ENCODE measurements at places on chromosomes 11 and 22.
A peak's percentile ranks its signal among the peaks of the same experiment; 100 is the strongest.

DNA sequence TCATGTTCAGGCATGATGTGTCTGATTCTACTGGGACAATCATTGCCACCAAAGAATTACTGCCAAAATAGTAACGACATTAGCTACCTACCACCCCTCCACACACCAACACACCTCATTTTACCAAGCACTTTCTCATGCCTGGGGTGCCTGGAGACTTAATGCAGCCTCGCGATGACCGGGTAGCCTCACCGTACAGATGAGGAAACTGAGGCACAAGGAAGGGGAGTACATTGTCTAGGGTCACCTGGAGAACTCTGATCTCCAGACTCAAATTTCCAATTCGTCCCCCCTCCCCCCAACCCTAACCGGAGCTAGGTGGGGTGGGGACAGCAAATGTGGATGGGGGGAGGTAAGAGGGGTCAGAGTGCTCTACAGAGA is 2.7 kb upstream of the RTN4RL2 start:
- DNase-seq, result no peak

DNA sequence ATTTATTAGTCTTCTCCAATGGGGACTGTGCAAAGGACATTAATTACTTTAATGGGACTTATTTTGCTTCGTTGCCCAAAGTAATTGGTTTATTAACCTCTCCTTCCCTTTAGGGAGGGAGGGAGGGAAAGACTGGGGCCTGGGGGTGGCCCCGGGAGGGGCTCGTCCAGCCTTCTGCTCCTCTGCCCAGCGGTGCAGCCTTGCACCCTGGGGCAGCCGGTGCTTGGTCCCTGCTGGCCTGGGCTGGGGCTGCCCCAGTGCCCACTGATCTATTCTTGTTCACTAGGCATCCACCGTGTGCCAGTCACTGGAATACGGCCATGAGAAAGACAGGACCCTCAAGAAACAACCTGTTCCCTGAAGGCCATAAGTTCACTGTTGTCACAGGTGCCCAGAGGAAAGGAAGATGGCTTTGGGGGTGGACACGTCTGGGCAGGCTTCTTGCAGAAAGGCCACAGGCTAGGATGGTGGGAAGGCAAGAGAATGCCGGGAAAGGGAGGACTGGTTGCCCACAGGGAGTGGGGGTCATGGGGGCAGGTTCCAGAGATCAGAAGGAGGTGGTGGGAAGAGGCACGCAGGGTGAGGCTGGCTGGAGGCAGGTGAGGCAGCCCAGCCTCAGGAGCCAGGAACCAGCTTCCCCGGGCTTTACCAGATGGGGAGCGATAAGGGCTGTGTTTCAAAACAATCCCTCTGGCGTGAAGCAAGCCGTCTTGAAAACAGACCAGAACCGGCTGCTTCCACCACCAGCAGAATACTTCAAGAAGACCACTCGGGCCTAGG is 47.6 kb upstream of the KCNQ1OT1 start:
- no peak for DNase-seq

DNA sequence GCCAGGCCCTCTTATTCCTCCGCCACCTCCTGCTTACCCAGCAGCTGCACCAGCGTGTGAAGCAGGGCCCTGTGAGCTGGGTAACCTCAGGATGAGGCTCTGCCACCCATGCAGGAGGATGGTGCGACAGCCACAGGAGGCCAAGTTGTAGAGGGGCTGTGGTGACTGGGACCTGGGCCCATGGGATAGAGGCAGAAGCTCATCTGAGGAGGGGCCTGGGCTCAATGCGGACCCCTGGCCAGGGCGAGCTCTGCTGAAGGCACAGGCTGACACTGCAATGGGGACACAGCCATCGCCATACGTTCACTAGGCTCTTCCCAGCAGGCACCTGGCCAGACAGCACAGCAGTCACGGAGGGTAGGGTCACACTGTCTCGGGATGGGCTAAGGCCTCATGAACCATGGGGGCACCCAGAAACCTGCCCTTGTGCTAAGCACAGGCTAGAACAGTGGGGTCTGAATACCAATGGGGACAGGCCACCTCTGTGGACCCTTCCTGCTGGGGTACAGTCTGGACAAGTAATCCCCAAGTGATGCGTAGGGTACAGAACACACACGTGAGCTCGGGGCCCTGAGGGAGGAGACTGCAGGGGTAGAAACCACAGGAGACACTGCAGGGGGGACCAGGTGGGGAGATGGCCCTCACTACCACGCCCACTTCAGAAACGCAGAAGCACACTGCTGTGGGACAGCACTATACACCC is 35.3 kb downstream of the GNB1L start:
- no peak for DNase-seq

DNA sequence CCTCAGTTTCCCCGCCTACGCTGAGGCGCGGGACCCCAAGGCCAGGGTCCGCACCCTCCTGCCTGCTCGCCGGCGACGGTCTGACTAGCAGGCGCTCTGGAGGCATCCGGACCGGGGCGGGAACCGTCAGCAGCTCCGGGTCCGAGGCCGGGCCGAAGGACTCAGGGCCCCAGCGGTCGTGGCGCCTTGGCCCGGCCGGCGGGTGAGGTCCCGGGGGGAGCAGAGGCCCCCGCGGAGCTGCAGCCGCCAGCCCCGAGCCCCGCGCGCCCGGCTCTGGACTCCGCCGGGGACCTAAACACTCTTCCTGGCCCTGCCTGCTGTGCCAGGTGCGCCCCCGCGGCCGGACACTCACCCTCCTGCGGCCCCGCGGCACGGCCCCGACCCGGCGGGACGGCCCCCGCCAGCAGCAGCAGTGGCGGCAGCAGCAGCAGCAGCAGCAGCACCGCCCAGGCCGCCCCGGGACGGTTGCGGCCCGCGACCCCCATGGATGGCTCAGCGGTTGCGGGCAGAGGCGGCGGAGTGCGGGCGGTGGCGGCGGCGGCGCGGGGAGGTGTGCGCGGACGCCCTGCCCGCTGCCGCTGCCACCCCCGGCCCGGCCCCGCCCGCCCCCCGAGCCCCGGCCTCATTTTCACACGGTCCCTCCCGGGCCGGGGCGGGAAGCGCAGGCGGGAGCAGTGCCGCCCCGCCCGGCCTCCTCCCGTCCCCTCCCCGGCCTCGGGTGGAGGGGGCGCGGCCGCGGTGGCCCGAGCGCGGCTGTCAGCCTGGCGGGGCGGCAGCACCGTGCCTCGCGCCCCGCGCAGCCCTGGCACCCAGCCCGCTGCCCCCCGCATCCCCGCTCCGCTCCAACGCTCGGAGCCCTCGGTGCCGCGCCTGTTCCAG is at the start of gene SCUBE2:
Gene SCUBE2 (minus strand): TSS at position 556 of the 879 bp plus-strand sequence. CDS start 71 bp downstream, at position 485.
- DNase-seq, result no peak

GRCh38 chr11:47148903-47149531 is 27.7 kb downstream of the ARFGAP2 start:
- DNase-seq, result no peak

DNA sequence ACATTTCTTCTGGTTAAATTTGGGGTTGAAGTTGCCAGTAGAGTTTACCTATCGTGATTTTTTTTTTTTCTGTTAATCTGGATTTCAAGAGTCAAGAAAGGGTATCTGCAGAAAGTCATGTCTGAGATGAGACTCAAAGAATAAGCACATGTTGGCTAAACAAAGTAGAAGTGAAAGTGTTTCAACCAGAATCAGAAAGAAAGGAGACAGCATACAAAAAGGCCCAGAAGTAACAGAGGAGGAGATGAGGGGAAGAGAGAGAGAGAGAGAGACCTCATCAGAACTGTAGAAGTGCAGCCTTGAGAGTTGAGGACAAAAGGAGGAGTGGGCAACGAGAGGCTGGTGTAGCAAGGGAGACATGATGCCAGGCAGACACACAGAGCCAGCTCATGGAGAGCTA is 54.9 kb downstream of the SVIP start:
- peak; percentile 32 for DNase-seq

DNA sequence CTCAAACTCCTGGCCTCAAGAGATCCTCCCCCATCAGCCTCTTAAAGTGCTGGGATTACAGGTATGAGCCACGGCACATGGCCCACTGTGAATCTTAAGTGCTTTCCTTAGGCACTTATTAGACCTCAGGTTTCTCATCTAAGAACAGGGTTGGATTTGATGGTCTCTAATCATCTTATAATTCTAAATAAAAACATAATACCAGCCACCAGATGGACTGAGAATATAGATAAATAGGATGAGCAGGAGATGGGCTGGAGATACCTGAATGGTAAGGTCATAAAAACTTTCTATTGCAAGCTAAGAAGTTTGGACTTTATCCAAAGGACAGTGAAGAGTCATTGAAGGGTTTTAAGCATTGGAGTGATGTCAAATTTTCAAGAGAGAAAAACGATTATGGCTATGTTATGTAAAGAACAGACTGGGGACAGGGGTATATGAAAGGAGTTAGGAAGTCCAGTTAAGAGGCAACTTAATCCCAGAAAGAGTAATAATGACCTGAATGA is 85.2 kb downstream of the RELT start:
- no peak for DNase-seq

- no peak for DNase-seq
Measured at GRCh38 chr11:77035580-77035979, 1.4 kb downstream of the B3GNT6 start.

DNA sequence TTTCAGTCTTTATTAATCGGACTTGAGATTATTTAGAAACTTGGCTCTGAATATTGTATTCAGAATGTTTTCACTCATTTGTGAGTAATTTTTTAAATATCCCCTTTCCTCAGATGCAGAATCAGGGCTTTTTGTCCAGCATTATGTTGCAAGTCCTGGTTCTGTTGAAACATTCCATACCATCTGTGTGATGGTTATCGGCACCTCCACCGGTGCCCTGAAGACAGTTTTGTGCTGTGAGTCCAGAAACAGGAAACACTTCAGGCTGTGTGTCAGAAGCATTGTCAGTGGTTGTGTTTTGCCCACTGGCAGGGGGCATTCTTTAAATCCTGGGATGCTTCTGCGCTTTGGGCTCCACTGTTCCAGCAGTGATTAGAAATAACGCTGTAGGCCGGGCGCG is 20.4 kb downstream of the CDPF1 start:
- no peak for DNase-seq

DNA sequence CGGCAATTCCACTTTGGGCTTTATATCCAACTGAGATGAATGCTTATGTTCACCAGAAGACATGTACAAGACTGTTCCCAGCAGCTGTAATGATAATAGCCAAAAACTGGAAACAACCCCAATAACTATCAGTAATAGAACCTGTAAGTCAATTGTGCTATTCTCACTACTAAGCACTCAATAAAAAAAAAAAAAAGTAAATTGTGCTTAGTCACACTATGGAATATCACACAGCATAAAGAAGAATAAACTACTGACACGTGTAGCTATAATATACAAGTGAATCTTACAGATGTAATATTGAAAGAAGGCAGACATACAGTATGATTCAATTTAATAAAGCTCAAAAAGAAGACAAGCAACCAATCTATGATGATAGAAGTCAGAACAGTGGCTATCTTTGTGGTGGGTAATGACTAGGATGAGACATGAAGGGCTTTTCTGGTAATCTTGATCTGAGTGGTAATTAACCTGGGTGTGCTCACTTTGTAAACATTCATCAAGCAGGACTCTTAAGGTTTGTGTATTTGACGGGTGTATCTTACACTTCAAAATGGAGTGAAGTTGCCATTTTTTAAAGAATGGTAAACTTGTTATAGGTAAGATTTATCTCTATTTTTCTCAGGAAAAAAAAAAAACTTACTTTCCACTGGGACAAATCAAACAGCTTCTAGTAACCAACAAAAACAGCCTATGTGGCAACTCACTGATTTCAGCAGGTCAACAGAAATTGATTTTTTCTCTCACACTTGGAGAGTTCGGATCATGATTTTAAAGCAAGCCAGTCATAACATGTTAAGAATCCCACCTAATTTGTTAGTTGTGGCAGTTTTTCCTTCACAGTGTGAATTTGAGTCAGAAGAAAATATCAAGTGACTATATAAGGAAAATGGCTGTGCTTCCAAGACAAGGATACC is 84.2 kb downstream of the CCDC83 start:
- no peak for DNase-seq

DNA sequence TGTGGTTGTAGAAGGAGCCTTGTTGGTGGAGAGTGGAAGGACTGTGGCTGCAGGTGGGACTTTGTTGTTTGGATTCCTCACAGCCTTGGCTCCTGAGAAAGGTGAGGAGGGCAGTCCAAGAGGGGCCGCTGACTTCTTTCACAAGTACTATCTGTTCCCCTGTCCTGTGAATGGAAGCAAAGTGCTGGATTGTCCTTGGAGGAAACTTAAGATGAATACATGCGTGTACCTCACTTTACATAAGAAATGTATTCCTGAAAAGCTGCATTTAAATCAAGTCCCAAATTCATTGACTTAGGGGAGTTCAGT is 2.4 kb downstream of the FUT4 start:
- DNase-seq, result no peak

All from GM12865 (cell line).